ENCODE measurements at places on chromosomes 6 and 20.

DNA sequence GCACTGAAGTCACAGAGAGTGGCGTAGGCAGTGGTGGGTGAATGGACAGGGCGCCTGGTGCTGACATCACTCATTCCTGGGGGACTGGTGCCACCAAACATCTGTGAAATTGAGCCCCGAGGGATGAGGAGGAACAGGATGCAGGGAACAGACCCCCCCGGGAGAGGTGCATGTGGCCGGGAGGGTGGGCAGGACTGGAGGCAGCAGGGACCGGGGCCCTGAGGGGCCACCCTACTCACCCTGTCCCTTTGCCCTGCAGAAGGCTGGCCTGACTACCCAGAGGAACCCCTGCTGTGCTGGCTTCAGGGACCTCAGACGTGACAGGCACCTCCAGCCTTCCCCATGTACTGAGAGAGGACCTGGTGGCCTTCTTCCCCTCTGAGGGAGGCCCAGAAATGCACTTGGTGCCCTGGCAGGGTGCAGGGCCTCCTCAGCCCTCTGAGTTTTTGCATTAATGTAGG lies 25.1 kb downstream of the SYNDIG1 start:
- DNase-seq: no peak

DNA sequence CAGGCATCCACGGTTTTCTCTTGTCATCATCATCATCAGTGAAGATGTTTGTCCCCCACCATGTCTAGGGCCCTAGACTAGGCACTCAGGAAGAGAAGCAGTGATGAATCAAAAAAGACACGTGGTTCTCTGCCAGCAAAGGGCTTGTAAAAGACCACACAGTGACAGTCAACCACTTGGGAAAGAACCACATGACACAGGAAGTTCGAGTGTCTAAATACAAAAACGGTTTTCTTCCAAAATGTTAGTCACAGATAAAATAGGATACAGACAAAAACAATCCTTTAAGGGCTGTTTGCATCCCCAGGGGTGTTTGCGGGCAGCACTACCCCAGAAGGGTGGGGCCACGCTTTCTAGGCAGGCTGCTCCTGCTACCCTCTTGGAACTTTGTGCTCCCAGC lies 356.8 kb upstream of the AGPAT4 start:
- DNase-seq: no peak

DNA sequence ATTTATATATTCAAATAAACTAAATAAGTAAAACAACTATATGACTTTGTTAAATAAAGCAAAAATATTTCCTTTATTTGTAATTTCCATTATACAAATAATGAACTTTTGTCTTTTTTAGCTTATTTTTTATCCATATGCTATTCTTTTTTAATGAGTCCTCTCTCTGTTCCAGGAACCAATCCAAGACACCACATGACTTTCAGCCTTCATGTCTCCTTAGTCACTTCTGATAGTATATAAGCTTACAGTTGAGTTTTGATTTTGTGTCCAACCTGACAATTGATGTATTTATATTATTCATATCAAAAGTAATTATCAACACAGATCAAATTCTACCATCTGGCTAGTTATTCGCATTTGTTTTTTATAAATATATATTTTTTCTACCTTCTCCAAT lies 582.3 kb upstream of the GJE1 start:
- no peak for DNase-seq

GRCh38 chr6:1001655-1002349 lies 308.9 kb upstream of the EXOC2 start:
- no peak for DNase-seq

GRCh38 chr6:44966449-44967092 lies 361.6 kb upstream of the RUNX2 start:
- DNase-seq: no peak

DNA sequence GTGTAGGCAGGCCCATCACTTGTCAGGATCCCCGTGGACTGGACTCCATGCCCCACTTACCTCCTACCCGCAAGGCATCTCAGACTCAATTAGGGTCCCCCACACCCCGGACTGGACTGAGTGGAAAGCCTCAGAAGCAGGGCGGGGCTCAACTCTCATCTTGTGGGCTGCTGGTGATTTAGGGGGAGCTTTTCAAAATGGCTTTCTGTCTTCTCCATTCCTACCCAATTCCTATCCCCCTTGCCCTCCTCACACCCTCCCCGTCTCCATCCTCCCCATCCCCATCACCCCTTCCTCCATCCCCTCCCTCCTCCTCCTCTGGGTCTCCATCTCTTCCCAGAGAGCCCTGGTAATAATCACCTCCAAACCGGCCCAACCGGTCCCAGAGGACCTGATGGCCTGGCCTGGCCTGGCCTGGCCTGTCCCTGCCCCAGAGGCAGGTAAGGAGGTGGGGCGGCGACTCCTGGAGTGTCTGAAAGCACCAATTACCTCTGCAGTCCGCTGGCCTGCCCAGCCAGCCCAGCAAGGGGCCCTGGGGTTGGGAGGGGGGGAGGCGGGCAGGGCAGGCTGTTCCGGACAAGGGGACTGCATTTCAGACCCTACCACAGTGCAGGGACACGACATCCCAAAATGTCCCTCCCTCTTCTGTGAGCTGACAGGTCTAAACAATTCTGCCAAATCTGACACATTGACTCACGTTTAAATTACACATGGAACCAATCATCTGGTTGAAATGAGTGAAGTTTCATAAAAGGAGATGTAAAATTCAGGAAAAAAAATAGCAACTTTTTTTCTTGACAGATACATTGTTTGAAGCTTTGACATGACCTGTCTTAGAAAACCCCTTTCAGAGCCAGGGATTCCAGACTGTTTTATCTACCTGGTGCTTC lies 24.8 kb downstream of the MAFB start:
- DNase-seq: no peak

- DNase-seq: no peak
Measured at GRCh38 chr6:39507331-39507998, 185.0 kb upstream of the KCNK16 start.

DNA sequence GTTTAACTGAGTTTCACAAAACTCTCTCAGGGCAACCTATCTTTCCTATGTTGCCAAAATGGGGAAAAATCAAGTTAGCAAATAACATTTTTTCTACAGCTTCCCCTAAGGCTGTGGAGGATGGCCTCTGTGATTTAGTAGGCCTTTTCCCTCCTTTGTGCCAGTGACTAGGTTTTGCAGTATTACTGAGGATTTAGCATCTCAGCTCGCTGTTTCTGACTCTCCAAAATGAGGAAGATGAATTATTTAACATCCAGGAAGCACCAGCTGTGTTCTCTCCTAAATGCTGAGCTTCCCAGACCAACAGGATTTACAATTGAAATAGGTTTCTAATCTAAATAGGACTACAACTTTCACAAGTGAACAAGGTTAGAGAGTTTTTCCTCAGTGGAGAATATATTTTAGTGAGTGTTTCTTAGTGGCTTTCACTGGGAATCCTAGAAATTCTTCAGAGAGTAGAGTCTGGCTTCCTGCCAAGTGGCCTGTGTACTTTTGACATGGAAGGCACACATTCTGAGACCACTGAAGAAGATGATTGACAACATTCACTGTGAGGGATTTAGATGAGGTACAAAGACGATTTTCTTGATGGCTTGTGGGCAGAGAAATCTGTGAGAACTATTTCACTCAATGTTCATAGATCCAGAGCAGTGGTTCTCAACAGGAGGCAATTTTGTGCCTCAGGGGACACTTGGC lies 62.4 kb downstream of the PTCHD4 start:
- no peak for DNase-seq

GRCh38 chr6:14673201-14673600 lies 555.6 kb downstream of the CD83 start:
- no peak for DNase-seq

GRCh38 chr20:62632575-62633090 lies 9.7 kb upstream of the SLCO4A1 start:
- DNase-seq: no peak

DNA sequence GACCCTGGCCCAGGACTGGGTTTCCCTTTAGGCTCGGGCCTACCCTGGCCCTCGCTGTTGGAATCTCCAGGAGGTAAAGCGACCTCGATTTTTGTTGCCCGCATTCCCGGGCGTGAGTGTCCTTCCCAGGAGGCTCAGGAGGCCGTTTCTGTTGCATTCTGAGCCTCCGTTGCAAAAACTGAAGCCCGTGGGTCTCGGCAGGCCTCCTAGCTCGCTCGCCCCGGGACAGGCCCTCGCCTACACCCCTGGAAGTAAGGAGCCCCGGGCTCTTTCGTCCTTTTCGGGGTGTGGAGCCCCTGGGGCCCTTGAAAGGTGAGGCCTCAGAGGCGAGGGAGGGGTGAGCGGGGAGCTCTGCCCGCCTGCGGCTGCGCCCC lies 2.3 kb downstream of the NR2E1 start:
- DNase-seq: no peak

GRCh38 chr20:6699921-6700562 lies 67.4 kb upstream of the BMP2 start:
- no peak for DNase-seq

DNA sequence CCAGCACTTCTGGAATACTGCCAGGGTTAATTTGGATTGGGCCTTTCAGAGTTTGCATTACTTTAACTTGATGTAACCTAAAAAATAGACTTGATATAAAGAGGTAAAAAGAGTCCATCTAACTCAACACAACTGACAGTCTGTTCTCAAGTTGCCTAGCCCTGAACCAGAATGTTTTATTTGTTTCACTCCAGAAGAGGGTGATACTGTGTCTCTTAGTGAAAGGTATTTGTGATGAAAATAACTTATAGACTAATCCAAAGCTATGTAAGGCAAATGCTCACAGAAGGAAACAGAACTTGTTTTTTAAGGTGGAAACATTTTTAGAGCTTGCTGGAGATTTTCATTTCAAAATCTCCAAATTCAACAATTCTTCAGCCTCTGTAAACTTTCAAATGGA lies 469.1 kb upstream of the RUNX2 start:
- DNase-seq: no peak

DNA sequence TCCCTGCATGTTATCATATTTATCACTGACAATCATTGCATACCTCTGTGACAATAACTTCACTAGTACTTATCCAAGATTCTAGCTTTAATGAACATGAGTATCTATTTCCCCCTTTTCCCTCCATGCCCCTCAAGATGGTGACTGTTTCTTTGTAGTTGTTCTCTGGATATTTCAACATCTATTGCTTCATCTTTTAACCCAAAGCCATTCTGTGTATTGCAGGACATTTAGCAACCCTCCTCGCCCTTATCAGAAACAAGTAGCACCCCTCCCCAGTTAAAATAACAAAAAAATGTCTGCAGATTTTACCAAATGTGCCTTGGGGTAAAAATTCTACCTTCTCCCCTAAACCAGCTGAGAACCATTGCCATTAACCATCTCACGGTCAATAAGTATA lies 979.8 kb upstream of the MANEA start:
- no peak for DNase-seq

GRCh38 chr6:12423832-12424231 lies 133.7 kb downstream of the EDN1 start:
- no peak for DNase-seq

DNA sequence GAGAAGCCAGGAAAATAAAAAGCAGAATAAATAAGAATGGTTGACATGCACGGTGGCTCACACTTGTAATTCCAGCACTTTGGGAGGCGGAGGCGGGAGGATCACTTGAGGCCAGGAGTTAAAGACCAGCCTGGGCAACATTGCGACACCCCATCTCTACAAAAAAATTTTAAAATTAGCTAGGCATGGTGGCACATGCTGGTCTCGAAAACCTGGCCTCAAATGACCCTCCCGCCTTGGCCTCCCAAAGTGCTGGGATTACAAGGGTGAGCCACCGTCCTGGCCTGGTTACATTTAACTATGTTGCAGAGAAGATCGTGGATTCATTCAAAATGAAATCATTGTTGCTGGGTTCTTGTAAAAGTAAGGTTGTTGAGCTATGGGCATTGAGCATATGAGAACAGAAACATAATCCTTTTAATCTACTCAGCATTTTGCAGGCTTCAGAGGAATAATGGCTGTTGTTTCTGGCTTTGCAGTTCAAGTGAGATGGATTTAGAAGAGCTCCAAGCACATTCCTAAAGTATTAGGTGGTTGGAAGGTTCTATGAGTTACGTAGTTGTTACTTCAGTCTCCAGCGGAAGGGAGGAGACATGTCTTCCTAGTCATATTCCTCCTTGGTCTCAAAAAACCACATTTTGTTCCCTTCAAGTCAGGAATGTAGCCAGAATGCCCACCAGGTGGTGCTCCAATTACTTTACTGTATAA lies 45.6 kb upstream of the RAB23 start:
- DNase-seq: no peak

DNA sequence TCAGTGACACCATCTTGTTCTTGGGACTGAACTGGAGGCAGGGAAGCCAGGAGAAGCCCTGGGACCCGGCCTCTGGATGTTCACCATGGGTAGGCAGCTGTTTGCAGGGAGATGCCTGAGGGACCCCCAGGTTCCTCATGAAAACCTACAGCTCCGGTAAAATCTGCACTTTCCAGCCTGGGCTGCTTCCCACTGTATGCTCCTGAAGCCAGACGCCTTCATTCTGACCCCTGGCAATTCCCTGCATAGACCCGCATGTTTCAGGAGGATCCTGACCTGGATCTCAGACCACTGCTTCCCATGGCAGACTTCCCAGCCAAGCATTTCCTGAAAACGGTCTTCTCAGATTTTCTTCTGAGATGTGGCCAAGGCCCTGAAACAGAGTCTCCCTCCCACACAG lies 306.7 kb downstream of the PREX1 start:
- DNase-seq: no peak

DNA sequence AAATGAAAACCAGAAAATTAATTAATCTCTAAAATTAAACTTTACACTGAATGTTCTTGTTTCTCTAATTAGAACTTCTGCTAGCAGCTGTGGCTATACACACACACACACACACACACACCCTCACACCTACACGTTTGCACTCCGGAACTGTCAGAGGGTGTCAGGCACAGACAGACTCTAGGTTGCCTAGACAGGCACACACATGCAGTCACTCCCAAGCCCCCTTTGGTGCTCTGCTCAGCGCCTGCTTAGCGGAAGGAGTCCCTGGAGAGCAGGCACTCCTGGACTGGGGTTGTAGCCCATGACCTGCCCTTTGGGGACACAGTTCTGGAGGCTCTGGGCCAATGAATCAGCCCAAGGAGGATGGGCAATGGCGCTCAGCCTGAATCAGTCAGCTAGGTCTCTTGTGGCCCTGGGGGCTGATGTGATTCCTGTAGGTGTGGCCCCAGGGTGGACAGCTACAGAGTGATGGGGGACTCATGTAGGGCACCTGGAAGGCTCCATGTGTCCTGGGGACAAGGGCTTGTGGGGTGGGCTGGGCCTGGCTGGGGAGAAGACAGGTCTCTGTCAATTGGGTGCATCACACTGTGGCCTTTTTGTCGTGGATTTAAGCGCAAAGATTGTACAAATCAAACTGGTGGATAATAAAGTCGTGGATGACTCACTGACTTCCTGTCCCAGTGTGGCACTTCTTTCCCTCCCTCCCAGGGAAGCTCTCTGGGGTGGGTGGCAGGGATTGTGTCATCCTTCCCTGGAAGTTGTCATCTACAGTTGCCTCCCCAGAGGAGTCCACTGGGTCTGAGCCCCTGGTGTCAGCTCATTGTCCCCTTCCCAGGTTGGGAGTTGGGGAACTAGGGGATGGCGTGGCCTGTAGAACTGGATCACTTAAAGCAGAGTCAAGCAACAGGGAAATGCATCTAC lies 8.8 kb downstream of the TMEM151B start:
- no peak for DNase-seq
